Hematopoietic multipotent progenitor cell treated with erythropoietin and hydrocortisone succinate and interleukin-3 and kit ligand, for 8 days (in vitro differentiated cells): ENCODE measurements at places on chromosomes 4 and X.

GRCh38 chrX:31371956-31372355 is 300.1 kb upstream of the FTHL17 start:
- peak; percentile 16 for DNase-seq

DNA sequence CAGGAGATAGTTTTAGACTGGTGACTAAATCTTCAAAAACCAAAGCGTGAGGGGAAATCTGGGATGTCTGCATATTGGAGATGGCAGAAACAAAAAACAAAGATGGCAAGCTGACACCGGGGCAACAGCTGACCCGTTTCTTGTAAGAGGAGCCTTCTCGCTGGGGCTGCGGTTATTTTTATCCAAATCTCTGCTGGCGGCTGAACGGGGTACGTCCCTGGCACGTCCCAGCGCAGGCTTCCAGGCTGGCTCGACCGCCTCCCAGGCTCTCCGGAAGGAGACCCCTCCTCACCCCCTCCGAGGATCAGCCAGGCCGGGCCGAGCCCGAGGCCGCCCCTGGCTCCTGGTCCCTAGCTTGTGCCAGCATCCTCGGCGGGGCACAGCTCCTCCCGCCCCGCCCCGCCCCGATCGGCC is 403 bp downstream of the SGCB start:
- no peak for DNase-seq

GRCh38 chr4:184370711-184371389 is 103.5 kb downstream of the IRF2 start:
- no peak for DNase-seq

- DNase-seq: no peak
These were observed 362.2 kb downstream of the SMARCA1 start for GRCh38 chrX:129161108-129161507.

DNA sequence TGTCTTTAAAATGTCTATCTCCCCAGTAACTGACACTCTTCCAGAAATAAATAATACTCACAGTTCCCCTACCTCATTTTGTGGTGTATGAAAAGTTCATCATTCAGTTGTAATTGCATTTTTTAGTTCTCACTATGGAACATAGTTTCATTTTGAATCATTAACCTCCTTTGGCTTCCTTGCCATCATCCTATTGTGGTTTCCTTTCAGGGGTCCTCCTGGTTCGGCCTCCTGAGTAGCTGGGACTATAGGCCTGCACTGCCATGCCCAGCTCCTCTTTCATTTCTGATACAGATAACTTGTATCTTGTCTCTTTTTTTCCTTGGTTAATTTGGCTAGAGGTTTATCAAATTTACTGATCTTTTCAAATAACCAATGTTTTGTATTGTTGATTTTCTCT is 23.1 kb upstream of the BLTP1 start:
- no peak for DNase-seq

- DNase-seq: no peak
These were observed 6.9 kb downstream of the KLHL5 start for GRCh38 chr4:39068907-39069306.

- no peak for DNase-seq
These were observed 380.8 kb downstream of the FBXW7 start for GRCh38 chr4:152155070-152155469.

- DNase-seq: no peak
These were observed 7.3 kb upstream of the CXCL3 start for GRCh38 chr4:74045772-74046171.

- DNase-seq: peak; percentile 9
These were observed 166.6 kb downstream of the SPRY1 start for GRCh38 chr4:123562994-123563750.

DNA sequence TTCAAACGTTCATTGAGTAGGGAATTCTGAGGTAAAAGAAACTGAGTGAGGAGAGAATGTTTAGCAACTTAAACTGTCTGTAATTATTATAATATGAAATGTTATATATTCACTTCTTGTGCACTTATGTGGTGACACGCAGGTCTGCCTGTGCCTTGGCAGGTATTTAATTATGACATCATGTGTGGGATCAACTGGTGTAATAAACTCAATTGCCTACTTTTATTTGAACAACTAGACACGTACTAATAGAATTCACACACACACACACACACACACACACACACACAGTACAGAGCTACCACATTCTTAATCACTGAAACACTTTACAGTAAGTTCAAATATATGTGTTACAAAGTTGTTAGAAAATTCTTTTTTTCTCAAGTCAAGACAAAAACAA is 20.7 kb upstream of the SLC25A31 start:
- DNase-seq: no peak

GRCh38 chrX:114798907-114799306 is 215.0 kb downstream of the HTR2C start:
- no peak for DNase-seq

GRCh38 chrX:30904186-30904585 is 15.1 kb upstream of the TAB3 start:
- no peak for DNase-seq

DNA sequence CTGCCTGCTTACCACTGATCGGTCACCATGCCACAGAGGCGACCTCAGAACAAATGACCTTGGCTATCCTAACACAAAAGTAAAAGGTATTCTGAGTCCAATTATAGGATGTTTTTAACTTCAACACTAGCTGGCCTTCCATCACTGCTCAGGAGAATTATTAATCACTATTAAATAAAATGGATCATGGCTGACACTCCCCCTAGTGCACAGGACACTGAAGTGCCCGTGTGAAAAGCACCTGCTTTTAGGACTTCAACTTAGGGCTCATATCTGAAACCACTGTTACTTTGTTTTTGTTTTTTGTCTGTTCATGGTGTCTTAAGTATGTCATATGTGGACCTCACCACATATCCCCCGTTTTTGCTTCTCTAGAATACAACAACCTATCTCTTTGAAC is 33.9 kb downstream of the STX18 start:
- peak; percentile 39 for DNase-seq

GRCh38 chrX:149490100-149490499 is 15.0 kb downstream of the IDS start:
- DNase-seq: no peak

- no peak for DNase-seq
These were observed 469 bp downstream of the IRS4 start for GRCh38 chrX:108735679-108736508.

- DNase-seq: no peak
These were observed 529.3 kb downstream of the ANKRD50 start for GRCh38 chr4:124183231-124183630.

GRCh38 chr4:41111791-41112190 is 102.6 kb downstream of the APBB2 start:
- DNase-seq: no peak

DNA sequence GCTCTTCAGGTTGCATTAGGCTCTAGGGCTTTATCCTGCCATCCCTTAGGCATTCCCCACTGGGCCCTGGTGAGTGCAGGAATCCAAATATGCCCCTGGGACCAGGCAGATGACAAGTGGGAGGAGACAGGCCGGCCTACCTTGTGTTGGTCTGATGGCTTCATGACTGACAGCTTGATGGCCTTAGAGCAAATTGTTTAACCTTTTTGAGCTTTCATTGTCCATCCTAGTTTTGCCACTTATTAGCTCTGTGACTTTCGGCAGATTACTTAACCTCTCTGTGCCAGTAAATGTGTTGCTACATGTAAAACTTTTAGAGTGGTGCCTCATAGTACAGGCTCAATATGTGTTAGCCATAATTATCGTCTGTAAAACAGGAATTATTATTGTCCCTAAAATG is 4.4 kb downstream of the KIT start:
- no peak for DNase-seq

DNA sequence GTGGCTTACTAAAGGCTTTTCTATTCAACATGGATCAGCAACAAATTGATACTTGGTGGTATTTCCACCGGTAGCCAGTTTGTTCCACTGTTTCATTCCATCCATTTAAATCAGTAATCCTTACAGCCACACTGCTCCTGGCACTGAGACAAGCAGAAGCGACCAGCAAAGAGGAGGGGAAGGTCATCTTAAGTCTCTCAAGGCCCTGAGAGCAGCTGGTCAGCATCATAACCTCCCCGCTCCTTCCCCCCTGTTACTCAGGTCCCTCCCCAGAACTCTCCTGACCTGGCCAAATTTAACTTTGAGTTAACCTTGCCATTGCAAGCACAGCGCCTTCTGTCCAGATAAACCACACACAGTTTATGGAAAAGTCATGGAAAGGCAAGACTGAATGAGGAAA is 331.3 kb upstream of the KLF3 start:
- DNase-seq: no peak
